MG63 (cell line): ENCODE measurements at places on chromosomes 7 and 10.

DNA sequence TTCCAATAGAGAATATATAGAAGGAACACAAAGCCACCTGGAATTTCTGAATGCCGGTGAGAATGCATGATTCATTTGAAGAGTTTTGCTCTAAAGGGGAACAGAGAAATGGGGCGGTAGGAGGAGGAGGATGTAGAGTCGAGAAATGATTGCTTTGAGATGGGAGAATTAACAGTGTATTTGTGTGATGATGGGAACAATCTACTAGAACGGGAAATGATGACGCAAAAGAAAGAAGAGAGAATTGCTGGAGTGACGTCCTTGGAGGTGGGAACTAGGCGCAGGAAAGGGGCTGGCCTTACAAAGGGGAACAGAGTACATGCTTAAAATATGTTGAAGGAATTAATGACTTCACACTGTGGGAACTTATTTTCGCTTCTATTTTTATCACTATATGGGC, 188.1 kb downstream of the SDHAF3 start:
- no peak for DNase-seq

GRCh38 chr10:100524206-100524605, 4.5 kb upstream of the SEC31B start:
- no peak for DNase-seq

DNA sequence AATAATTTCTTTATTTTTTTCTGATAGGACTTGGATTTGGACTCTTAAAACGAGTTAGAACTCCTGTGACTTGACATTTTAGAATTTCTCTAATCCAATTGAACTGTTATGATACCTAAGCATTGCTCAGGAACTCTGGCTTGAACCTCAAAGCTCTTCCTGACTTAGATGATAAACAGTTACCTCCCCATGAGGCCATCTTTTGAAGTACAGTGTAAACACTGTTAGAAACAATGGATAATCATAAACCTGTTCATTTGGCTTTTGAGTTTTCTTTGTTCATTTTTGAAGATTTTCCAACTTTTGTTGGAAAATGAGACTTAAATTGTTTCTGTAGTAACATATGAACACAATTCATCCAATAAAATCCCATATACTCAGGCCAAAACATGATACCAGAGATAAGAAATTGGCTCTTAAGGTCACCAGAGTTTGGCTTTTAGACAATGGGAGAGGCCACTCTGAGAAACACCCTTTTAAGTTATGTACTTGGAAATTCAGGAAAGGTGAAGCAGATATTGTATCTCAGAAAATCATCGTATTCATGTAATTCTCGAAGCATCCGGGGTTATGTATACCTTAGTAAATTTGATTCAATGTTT, 59.6 kb downstream of the RUNDC3B start:
- no peak for DNase-seq

DNA sequence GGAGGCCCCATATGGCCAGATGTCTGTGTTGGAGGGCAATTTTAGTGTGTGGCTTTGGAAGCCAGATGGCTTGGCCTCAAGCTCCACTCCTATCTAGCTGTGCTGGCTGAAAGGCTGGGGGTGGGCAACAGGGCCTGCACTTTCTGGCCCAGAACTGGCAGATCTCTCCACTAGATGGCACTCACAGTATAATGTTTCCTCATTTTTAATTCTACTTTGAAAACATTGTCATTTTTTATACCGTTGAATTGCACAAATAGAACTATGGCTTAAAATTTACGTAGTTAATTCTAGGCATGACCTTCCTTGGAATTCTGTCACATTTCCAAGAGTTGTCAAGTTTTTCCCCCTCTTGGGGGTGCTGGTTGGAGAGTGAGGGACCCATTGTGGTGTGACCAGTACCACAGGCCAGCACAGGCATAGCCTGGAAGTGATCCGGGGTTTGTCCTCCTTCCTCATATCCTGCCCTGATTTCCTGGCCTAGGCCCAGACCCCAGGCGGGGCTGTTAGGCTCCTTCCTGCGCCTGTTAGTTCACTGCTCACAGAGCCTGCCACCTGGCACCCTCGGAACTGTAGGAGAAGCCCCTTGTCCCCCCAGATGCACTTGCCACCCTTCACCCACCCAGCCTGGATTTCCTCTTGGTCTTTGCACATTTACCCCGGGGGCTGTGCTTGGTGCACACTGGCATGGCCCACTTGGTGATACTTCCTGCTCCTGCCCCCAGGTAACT, 52.8 kb downstream of the ARHGAP22 start:
- DNase-seq, result peak; percentile 48

GRCh38 chr10:105827133-105827532, 1186.0 kb downstream of the SORCS3 start:
- DNase-seq, result no peak

DNA sequence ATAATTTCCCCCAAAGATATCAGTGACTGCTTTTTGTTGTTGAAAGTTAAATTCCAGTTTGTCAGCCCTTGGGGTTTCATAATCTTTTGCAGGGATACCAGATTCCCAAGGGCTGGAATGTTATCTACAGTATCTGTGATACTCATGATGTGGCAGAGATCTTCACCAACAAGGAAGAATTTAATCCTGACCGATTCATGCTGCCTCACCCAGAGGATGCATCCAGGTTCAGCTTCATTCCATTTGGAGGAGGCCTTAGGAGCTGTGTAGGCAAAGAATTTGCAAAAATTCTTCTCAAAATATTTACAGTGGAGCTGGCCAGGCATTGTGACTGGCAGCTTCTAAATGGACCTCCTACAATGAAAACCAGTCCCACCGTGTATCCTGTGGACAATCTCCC, 3.2 kb downstream of the CYP26A1 start:
- no peak for DNase-seq

DNA sequence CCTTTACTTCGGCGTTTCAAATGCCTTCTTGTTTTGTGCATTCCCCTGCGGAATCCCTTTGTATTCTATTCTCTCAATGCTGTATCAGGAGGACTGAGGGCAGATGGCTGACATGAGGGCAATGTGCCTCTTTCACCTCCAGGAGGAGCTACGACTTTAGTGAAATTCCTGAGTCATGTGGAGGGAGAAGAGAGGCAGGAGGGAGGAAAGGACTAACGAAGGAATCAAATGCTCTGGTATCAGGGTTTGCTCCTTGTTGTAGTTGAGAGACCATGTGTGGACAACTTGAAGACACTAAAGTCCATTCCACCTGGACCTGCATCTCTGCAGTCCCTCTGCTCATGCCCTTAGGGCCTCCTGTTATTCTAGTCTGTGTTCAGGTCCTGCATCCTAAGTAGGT, 40.2 kb upstream of the PRSS58 start:
- no peak for DNase-seq

- DNase-seq, result no peak
These were observed 4.4 kb downstream of the VIM start for GRCh38 chr10:17232276-17232960.

DNA sequence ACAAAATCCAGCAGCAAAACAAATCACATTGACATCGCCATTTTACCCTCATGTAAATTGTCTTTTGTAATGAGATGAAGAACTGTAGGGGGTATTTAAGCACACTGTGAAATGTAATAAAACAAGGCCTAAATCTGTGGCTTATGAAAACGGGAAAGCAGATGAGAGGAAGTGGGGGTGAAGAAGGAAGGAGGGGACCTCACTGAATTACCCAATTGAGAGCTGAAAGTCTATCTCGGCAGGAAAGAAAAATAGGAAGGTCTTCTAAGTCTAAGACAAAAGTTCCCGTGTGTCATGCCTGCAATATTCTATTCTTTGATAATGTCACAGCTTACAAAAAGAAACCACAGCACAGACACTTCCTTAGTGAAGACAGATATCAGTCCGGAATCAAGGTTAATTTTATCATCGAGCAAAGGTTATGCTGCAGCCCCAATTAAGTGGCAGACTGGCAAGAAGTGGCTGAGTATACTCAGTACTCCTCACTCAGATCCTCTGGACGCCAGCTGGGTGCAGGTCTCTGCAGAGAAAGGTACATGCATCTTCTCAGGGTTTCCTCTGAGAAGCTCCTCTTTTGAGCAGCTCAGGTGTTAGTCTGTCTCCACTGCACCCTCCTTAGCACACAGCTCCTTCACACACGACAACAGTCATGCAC, 239.7 kb downstream of the FANK1 start:
- DNase-seq, result no peak

GRCh38 chr10:15433850-15434537, 62.9 kb upstream of the FAM171A1 start:
- no peak for DNase-seq

DNA sequence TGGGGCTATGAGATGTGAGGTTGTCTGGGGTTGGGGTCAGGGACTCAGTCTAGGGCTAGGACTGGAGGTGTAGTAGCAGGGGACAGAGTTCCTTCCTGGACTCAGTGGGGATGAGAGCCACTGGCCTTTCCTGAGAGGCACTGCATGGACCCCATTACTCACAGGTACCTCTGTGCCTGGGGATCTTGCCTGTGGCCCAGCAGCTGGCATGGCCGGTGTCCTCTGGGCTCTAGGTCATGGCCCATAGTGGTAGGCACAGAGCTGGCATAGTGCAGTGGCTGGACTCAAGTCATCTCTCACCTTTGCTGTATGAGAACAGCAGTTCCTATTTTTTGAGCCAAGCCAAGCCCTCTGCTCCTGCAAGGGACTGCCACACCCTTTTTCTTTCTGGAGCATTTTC, 51.9 kb downstream of the NEURL1 start:
- no peak for DNase-seq

GRCh38 chr7:155094636-155095135, 24.6 kb downstream of the HTR5A start:
- no peak for DNase-seq

GRCh38 chr7:39650676-39651075, 27.3 kb downstream of the RALA start:
- peak; percentile 85 for DNase-seq

DNA sequence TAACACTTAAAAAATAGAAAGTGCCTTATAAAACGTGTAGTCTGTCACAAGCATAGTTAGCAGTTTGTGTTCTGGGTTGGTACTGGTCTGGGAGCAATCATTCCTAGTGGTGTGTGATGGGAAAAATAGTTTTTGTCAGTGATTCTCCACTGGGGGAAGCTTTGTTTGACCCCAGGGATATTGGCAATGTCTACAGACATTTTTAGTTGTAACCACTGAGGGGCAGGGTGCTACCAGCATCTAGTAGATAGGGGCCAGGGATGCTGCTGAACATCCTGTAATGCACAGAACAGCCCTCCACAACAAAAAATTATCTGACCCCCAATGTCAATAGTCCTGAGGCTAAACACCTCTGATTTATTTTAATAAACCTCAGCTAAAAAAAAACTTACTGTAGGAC, 51.6 kb upstream of the CREB5 start:
- no peak for DNase-seq

DNA sequence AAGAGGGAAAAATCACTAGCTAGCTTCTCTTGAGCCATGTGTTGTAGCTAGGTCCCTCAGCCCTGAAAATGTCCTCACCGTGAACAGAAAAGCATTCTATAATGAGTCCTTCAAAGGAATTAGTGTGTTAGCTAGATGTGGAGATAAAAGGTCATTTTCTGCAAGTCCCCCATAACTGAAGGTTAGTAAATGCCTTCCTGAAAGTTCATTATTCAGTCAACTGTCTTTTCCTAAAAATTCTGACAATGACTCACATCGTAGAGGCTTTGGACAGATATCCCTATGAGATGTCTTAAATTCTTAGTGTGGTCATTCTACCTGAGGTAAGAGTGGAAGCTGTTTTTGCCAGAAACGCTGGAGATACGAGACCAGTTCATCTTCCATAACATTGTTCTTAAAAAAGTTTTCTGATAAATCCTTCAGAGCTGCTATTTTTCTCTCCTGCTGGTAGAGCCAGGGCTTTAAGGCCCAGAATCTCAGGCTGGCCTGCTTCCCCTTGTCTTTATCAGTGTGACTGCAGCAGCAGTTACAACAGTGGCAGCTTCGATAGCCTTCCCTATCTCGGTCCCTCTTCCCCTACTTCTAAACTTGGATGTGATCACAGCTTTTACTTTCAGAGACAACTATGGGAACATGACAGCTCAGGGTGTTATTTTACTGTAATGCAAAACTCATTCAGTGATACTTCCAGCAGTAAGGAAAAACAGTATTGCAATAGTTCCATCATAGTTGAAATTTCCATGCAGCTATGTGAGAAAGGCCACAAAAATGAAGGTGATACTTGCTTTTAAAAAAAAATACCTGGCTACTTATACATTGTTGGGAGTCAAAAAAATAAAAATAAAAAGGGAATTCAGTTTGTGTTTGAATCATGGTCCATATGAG, 37.3 kb upstream of the PRKAR2B start:
- DNase-seq, result no peak

- no peak for DNase-seq
These were observed 42.2 kb downstream of the CH25H start for GRCh38 chr10:89164920-89165319.

DNA sequence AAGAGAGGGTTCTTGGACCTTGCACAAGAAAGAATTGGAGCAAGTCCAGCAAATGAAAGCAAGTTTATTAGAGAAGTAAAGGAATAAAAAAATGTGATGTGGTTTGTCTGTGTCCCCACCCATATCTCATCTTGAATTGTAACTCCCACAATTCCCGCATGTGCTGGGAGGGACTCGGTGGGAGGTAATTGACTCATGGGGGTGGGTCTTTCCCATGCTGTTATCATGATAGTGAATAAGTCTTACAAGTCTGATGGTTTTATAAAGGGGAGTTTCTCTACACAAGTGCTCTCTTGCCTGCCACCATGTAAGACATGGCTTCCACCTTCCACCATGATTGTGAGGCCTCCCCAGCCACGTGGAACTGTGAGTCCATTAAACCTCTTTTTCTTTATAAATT, 39.2 kb upstream of the FZD9 start:
- no peak for DNase-seq

- DNase-seq, result no peak
These were observed 3.0 kb upstream of the AKR1B15 start for GRCh38 chr7:134545918-134546317.

DNA sequence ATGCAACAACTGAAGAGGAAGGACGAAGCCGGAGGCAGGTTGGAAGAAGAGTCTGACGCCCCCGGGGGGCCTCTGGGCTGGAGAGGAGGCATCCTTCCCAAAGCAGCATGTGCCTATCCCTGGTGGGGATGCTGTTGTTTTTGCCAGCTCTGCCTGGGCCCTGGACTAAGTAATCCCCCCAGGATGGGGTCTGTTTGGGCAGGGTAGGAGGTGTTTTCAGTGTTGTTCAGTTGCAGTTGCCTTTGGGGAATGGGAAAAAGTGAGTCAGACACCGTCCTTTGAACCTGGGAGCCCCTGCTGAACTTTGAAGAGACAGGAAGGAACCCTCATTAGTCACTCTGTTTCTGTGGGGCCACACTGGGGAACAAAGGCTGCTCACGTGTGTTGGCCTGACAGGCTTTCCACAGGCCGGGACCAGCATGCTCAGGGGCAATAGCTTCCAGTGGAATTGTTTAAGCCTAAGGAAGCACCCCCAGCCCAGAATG, 35.2 kb upstream of the GDF10 start:
- no peak for DNase-seq

GRCh38 chr7:131173145-131173890, 154.4 kb upstream of the MKLN1 start:
- peak; percentile 26 for DNase-seq

GRCh38 chr10:83691791-83692596, 447.3 kb upstream of the GHITM start:
- DNase-seq, result no peak
